A549 treated with Mapracorat at 1 μM for 4 hours (cell line): ENCODE measurements at places on chromosomes 7 and 10. TPM values are rescaled to one million over a fixed set of nuclear protein-coding genes. Genes with fewer than 3 reads are reported as not detected.

The VAX1 gene
- total RNA-seq = 0.97 to 1.7 TPM (median 1.5 TPM) in 5 replicates

The ZNF107 gene
- total RNA-seq = 2.3 to 3.0 TPM (median 2.4 TPM) in 5 replicates

The PIK3AP1 gene
- 0.56 to 1.5 TPM (median 0.64 TPM) in 5 replicates for total RNA-seq

The CDNF gene
- total RNA-seq = 1.1 to 1.4 TPM (median 1.3 TPM) in 5 replicates

The ADARB2 gene
- total RNA-seq = 0.08 TPM in 1 of 5 replicates, not detected in the others

The KMT2C gene
- 6.1 to 8.1 TPM (median 7.2 TPM) in 5 replicates for total RNA-seq

The KCNMA1 gene
- total RNA-seq = 40.3 to 86.3 TPM (median 68.8 TPM) in 5 replicates

The CRHR2 gene
- 0.05 to 0.08 TPM (median 0.05 TPM) in 4 of 5 replicates, not detected in the other for total RNA-seq

The NIPSNAP2 gene
- 41.4 to 58.0 TPM (median 49.2 TPM) in 5 replicates for total RNA-seq

The TRPV5 gene
- not detected in 5 replicates for total RNA-seq

The OPTN gene
- 52.1 to 64.9 TPM (median 54.1 TPM) in 5 replicates for total RNA-seq

The PDZD7 gene
- 0.53 to 1.2 TPM (median 0.76 TPM) in 5 replicates for total RNA-seq

The ZNF503 gene
- 6.6 to 10.4 TPM (median 9.6 TPM) in 5 replicates for total RNA-seq

The GLI3 gene
- 0.06 to 0.24 TPM (median 0.17 TPM) in 5 replicates for total RNA-seq

The MORN4 gene
- 6.3 to 8.1 TPM (median 7.0 TPM) in 5 replicates for total RNA-seq

The SLIT1 gene
- 0.04 to 0.10 TPM (median 0.08 TPM) in 5 replicates for total RNA-seq

The TRIM50 gene
- total RNA-seq = not detected in 5 replicates

The COBL gene
- total RNA-seq = 3.8 to 5.2 TPM (median 4.2 TPM) in 5 replicates

The MCM7 gene
- 223 to 248 TPM (median 243 TPM) in 5 replicates for total RNA-seq

The HOXA11 gene
- 0.45 to 0.89 TPM (median 0.52 TPM) in 5 replicates for total RNA-seq

The ASAH2B gene
- 3.2 to 5.3 TPM (median 3.7 TPM) in 5 replicates for total RNA-seq

The PAX4 gene
- not detected in 5 replicates for total RNA-seq

The BHLHA15 gene
- 0.21 to 0.71 TPM (median 0.43 TPM) in 5 replicates for total RNA-seq

The CNPY1 gene
- total RNA-seq = not detected in 5 replicates

The EPO gene
- total RNA-seq = 0.10 to 0.12 TPM in 2 of 5 replicates, not detected in the others

The MMP21 gene
- 0.08 to 0.11 TPM in 2 of 5 replicates, not detected in the others for total RNA-seq

The TAS2R16 gene
- not detected in 5 replicates for total RNA-seq

The CFAP69 gene
- 2.0 to 3.3 TPM (median 2.4 TPM) in 5 replicates for total RNA-seq

The SCRN1 gene
- 48.7 to 62.1 TPM (median 60.0 TPM) in 5 replicates for total RNA-seq
